ENCODE measurements at places on chromosomes 2 and 18. TPM values are rescaled to one million over a fixed set of nuclear protein-coding genes. Genes with fewer than 3 reads are reported as not detected.

INHA gene
- total RNA-seq: 11.4 TPM

TACR1 gene
- not detected for total RNA-seq

FECH gene
- total RNA-seq: 91.2 TPM

DNA sequence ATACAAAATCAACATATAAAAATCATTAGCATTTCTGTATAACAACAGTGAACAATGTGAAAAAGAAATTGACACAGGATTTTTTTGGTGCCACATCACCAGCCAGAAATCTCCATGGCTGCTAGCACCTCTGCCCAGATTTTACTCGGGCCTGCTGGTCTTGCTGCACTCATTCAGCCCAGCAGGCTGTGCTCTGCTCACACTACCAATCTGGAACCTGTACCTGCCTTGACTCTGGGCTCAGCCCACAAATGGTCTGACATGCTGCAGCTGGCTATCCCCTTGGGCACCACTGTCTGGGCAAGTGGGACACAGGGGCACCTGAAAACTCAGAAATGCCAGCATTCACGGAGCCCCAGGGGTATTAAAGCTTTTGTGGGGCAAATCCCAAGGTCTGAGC, 392.5 kb upstream of the NRXN1 start:
- peak; percentile 11 for DNase-seq

- no peak for DNase-seq
Observed at GRCh38 chr2:36405183-36405582, 49.6 kb downstream of the CRIM1 start.

DNA sequence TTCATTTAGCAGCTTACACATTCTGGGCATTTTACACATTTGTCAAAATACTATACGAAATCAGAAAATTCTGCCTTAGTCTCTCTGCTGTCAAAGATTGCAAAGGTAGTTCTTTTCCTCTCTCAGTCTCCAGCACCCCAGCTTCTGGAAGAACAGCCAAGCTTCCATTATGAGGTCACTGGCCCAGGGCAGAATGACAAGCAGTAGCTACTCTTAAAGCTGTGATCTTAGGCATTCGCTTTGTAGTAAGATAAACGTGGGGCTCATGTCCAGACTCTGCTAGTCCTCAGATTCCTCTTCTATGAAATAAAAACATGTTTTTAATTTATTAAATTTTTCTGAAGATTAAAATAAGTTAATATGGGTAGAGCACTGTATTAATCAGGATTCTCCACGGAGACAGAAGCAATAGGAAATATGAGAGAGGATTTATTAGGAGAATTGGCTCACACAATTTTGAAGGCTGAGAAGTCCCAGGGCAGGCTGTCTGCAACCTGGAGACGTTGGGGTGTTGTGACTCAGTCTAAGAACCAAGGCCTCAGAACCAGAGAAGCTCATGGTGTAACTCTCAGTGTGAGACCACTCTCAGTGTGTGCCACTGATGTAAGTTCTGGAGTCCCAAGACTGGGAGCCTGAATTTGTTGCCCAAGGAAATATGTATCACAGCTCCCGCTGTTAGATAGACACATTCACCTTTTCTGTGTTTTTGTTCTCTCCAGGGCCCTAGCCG, 201.2 kb downstream of the CMPK2 start:
- DNase-seq: no peak

GRCh38 chr2:169039702-169040101, 8.6 kb upstream of the ABCB11 start:
- DNase-seq: no peak

- DNase-seq: peak; percentile 53
Observed at GRCh38 chr2:157420771-157421323, 23.0 kb downstream of the CYTIP start.

DNA sequence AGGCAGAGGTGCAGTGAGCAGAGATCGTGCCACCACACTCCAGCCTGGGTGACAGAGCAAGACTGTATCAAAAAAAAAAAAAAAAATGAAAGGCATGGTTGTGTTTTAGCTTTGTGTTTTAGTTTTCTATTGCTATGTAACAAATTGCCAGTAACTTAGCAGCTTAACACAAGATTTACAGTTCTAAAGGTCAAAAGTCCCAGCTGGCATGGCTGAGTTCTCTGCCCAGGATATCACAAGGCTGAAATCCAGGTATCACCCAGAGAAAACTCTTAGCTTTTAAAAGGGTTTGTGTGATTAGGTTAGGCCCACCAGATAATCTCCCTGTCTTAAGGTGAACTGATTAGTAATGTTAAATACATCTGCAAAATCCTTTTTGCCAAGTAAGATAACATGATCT, 107.7 kb upstream of the YPEL5 start:
- DNase-seq: no peak

PRADC1 gene
- 42.6 TPM for total RNA-seq

All from cardiac muscle cell (in vitro differentiated cells and primary cell).